ENCODE measurements at places on chromosomes 11 and 22.

GRCh38 chr11:1198561-1199240, 24.2 kb upstream of the MUC5B start:
- DNase-seq: no peak

DNA sequence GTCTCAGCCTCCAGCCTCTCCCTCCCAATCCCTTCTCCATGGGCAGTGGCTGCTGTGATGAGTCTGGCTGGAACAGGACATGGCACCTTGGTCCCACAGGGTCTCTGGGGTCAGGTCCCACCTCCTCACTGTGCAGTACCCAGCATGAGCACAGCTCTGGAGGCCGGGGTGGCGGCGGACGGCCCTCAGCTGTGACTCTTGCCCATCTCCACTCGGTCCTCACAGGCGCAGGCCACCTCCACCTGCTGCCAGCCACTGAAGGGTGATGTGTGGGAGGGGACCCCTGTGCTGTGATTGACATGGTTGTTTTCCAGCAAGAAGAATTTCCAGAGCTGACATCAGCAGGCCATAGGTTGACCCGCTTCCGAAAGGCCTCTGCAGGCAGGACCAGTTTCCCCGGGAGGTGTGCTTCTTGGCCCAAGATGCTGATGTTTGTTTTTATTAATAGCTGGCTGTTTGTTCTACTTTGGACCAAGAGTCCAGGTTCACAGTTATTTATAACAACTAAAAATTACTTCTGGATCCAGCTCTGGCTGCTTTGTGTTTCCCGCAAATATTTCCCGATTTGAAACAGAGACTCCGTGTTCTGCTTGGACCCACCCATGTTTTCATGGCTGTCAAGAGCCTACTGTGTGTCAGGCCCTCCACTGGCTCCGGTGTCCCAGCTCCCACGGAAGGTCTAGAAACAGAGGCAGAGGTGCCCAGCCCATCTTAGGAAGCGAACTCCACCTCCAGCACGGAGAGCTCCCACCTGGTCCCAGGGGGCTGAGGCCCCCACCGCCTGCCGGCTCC, 45.7 kb downstream of the SCUBE1 start:
- no peak for DNase-seq

GRCh38 chr22:46754110-46754799, 8.2 kb upstream of the TBC1D22A start:
- DNase-seq: no peak

- no peak for DNase-seq
Observed at GRCh38 chr22:22070371-22070824, 87.8 kb upstream of the TOP3B start.

All from activated naive CD8-positive, alpha-beta T cell treated with anti-CD3 and anti-CD28 coated beads, Interleukin-2, amount 50 U/mL, for 16 hours (primary cell).